Uterus (tissue), 4 donors: ENCODE measurements at places on chromosomes 2 and 18. TPM values are rescaled to one million over a fixed set of nuclear protein-coding genes. Genes with fewer than 3 reads are reported as not detected.

DNA sequence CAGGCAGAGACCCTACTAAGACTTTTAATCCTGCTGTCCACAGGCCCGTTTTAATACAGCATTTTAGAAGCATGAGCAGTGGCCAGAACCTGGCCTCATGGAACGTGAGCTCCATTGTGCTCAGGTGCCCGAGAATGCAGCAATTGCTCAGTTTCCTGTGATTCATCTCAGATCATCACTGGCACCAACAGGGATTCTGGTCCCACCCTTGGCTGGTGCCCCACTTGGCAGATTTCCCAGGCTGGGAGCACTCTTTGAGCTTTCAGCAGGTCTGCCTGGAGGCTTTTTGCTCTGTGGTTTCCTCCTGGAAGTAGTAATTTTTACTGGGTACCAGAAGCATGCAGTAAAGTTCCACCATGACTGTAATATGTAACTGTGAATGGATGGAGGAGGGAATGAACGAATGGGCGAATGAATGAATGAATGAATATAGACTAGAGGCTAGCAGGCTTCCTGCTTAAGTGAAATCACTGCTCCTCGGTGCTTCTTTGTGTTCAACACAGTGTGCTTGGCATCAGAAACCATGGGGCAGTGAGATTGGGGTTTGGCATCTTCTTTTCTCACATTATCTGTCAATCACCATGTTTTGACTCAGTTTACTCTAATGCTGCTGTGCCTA is 312.9 kb downstream of the PRKCE start:
- DNase-seq: peak; percentile 73

DNA sequence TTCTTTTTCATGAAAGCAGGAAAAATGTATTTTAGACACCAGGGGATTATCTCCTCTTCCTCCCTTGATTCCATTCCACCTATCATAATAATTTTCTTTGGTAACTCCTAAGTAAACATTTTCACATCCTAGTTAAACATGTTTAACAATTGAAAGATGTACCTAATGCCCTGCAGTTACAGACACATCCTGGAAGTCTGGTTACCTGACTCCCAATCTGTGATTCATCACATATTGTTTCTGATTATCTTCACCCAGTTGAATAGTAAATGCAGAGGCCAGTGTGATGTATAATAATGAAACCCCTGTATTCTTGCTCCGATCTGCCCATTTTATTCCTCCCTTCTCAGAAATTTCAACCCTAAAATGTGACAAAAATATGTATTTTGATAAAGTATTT is 1237.6 kb upstream of the LRRTM1 start:
- DNase-seq: no peak

PARD3B gene
- 35.8 TPM for total RNA-seq

FBXO41 gene
- 0.29 TPM for total RNA-seq

AQP12B gene
- not detected for total RNA-seq

DNA sequence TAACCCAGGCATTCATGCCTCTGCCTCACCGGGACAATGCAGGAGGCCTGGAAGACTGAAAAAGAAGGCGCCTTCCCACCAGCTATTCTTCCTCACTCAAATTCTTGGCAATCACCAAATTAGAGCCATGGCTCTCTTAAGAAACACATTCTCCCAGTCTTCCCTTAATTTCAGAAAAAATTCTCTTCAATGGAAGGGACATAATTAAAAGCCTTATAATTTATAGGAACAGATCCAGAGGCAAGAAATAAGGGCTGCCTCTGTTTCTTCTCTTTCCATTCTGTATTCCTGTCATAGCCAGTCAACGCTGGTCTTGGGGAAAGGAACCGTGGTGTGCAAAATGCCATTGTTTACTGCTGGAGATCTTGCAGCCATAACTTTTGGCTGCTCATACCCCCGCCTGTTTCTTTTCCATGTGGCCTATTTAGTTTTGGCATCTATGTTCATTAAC is 32.8 kb downstream of the DTNA start:
- DNase-seq: no peak

GRCh38 chr18:63974991-63975390 is 5.1 kb downstream of the SERPINB8 start:
- DNase-seq: no peak

ARL5A gene
- total RNA-seq: 52.2 TPM

TWSG1 gene
- 64.3 TPM for total RNA-seq

TBC1D8 gene
- total RNA-seq: 44.0 TPM

GRCh38 chr18:48555465-48555995 is 16.7 kb downstream of the CTIF start:
- DNase-seq: no peak

DNA sequence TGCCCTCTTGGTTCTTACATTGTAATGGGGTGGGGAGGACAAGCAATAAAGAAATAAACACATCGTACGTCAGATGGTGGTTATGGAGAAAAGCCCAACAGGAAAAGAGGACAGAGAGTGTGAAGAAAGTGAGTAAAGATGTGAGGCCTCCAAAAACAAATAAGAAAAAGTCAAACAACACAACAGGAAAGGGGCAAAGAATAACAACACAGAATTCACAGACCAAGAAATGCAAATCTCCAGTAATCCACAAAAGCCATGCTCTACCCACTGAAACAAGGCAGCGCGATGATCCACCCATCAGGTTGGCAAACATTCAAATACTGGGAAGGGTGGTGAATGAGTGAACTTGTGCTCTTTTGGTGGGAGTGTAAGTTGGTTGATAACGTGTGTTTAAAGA is 16.7 kb upstream of the DUSP2 start:
- no peak for DNase-seq

DNA sequence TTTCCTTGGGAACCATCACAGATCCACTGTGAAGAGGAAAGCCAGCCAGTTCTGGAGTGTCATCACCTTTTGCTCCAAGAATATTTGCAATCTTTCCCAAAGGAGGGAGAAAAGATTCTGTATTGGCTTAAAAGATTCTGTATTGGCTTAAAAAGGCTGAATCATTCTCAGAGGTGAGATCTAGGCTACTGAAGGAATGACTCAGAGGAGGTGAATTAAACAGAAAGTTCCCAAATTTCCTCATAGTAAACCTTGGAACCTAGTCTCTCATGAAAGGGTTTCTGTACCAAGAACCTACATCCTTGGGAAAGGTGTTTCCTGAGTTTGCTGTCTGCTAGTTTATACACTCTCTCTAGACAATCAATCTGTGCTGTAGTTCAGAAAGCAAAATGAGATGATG is 34.1 kb upstream of the GRB14 start:
- no peak for DNase-seq

DNA sequence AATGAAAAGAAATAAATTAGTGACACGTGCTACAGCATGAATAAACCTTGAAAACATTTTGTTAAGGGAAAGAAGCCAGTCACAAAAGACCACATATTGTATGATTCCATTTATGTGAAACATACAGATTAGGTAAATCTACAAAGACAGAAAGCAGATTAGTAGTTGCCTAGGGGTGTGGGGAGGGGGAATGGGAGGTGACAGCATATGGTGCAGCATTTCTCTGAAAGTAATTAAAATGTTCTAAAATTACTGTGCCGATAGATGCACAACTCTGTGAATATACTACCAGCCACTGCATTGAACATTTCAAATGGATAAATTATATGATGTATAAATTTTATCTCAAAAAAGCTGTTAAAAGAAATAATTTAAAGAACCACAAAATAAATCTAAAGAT is 161.0 kb downstream of the TRIB2 start:
- no peak for DNase-seq

GRCh38 chr18:79949697-79950487 is 1.6 kb downstream of the SLC66A2 start:
- DNase-seq: no peak

TEX261 gene
- 10.2 TPM for total RNA-seq

DNA sequence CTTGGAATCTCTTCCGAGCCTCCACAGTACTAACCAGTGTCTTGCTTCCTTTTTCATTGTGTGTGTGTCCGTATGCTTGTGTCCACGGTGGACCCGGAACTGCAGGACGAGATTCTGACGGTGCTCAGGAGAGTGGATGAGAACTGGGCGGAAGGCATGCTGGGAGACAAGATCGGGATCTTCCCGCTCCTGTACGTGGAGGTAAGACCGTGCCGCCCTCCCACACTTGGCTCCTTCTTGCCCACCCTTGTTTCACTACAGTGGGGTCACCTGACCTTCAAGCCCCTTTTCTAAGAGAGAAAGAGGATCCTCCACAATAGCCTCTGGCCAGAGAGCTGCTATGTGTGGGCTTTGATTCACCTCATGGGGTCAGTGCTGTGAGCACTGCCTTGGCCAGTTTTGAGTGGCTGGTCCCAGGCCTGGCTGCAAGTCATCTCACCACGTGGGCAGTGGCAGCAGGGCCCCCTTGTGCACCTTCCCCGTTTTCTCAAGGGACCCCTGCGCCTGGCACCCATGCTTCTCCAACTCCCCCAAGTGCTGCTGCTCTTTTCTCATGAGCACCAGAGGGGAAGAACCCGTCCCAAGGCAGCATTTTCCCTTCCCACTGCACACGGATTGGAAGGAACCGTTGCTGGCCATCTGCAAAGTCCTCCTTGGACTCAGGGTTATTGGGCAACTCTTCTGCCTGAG is 242.1 kb downstream of the SEPTIN10 start:
- DNase-seq: peak; percentile 8

DNA sequence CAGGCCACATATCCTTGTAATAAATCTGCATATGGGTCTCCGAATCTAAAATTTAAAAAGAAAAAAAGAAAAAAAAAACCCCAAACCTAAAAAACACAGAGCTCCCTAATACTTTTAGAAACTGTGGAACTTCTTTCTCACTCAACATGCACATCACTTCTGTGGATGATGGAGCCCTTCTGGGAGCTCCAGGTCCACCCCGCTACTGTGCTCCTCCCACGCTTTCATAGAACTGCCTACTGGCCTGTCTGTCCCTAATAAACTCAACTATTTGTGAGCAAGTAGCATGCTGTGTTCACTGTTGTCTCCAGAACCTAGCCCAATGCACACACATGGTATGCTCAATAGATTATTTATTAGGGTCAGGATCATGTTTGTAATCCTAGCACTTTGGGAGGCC is 83.1 kb upstream of the FZD5 start:
- DNase-seq: no peak

GRCh38 chr18:57084331-57085271 is 62.3 kb upstream of the BOD1L2 start:
- DNase-seq: no peak

DNA sequence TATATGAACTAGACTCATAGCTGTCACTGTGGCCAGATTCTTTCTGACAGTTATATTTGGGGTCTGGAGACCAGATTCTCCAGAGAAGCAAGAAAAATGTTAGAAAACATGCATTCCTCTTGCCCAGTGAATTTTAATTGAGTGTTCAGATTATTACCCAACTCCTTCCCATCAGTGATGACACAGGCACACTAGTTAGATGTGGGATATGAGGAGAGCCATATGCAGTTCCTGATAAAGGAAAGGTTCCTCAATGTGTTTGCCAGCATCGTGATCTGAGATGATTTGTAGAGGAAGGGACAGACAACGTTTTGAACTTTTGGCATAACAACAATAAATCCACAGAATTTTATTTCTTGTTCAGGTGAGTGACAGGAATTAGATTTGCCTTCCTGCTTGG is 308.6 kb downstream of the PIEZO2 start:
- no peak for DNase-seq

DNA sequence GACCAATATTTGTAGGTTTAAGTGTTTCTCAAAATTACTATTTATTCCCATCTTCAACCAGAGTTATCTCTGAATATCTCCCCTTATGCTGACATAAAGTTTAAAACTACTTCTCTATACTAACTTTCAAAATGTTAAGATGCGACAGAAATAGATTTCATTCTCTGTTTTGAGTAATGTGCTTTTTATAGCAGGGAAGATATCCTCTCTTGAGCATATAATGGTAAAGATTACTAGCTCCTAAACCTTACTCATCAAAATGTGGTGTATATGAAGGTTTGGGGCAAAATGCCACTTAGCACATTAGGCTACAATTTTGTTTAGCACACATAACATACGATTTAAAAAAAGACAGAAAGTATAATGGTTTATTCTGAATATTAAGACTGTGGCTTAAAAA is 54.4 kb downstream of the CWC22 start:
- DNase-seq: no peak

TCF23 gene
- 32.5 TPM for total RNA-seq

GRCh38 chr2:231929961-231930592 is 3.9 kb upstream of the NPPC start:
- peak; percentile 82 for DNase-seq

GRCh38 chr2:123916531-123916930 is 108.6 kb upstream of the CNTNAP5 start:
- DNase-seq: no peak

GRCh38 chr18:10040287-10041011 is 126.6 kb downstream of the VAPA start:
- DNase-seq: no peak

SLC9A2 gene
- total RNA-seq: not detected

POTEC gene
- total RNA-seq: not detected

DNA sequence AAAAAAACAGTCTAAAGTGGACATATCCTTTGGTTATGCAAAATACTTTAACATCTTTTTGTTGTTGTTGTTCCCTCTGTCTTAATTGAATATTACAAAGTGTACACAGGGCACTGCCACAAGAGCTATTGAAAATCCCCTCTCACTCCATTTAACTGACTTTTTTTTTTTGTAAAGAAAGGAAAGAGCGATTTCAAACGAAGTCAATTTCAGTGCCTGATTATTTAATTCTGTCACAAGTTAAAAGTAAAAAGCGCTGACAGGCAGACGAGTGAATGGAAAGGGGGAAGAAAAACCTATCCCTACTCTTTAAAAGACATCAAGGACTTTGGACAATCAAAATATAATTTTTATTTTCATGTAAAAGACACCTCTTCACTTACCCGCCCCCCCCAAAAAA is 1.9 kb downstream of the FIGN start:
- DNase-seq: no peak

GRCh38 chr2:100676346-100676745 is 113.6 kb downstream of the PDCL3 start:
- no peak for DNase-seq

- DNase-seq: no peak
These were observed 55.3 kb downstream of the EDAR start for GRCh38 chr2:108933691-108934117.

GRCh38 chr2:38057651-38058410 is 18.1 kb downstream of the CYP1B1 start:
- DNase-seq: no peak

DNA sequence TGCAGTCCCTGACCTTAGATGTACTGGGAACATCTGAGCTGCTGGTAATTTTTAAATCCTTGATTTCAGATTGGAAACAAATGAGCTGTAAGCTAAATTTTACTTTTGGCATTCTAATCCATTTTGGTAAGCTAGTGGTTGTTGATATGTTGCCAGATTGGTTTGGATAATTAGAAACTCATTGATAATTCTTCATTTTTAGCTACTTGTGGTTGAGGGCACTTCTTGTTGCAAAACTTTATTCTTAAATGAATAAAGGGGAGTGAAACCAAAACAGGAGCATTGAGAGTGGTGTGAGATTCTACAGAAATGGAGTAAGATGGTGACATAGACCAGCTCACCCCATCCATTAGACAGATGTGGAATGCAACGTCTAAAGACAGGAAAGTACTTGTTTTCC is 64.5 kb downstream of the ITGB1BP1 start:
- no peak for DNase-seq

DNA sequence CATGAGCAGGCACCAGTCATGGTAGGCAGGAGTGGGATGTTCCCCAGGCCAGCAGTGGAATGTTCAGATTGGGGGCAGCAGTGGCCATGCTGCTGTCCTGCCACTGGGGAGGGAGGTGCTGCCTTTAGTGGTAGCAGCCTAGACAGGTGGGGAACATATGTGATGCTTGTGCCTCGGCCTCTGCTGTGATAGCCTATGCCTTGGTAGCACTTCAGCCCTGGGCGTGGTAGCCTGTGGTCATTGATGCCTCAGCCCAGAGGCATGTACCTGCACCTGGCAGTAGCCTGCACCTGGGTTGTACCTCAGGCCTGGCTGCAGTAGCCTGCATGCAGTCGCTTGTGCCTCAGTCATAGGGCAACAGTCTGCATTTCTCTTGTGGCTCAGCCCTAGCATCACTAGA is 7.1 kb downstream of the RFTN2 start:
- DNase-seq: no peak

FAM161A gene
- total RNA-seq: 0.88 TPM
